Sigmoid colon (tissue), 7 donors: ENCODE measurements at places on chromosomes 6 and 20. TPM values are rescaled to one million over a fixed set of nuclear protein-coding genes. Genes with fewer than 3 reads are reported as not detected.

- no peak for DNase-seq
- H3K27me3 ChIP-seq = no peaks in the 10 kb centered on the region
- no peak overlapping the region for H3K4me3 ChIP-seq
Observed at GRCh38 chr6:10451828-10452509, 37.1 kb upstream of the TFAP2A start.

DNA sequence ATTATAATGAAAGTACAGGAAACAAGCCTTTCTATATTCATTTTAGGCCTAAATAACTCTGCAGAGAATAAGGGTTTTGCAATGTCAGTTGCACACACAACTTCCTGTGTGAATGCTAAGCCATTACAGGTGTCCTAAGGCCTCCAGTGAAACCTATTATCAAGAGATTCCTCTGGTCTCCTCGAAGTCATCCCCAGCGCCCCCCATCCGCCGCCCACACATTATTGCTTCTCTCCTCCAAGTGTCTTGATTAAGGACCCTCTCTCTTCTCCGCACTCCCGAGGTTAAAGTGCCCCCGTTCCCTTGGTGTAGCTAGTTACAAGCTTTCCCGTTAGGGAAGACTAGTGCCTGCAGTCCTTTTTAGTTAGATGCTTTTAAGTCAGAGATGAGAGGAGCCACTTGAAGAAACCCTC lies 1.3 kb downstream of the HIVEP2 start:
- peak overlapping the region; percentile 95 for H3K27ac ChIP-seq
- H3K36me3 ChIP-seq = no peaks in the 10 kb centered on the region
- peak overlapping the region; percentile 83 for H3K4me3 ChIP-seq
- no peaks in the 10 kb centered on the region for H3K27me3 ChIP-seq
- H3K4me1 ChIP-seq = no peaks in the 10 kb centered on the region

DNA sequence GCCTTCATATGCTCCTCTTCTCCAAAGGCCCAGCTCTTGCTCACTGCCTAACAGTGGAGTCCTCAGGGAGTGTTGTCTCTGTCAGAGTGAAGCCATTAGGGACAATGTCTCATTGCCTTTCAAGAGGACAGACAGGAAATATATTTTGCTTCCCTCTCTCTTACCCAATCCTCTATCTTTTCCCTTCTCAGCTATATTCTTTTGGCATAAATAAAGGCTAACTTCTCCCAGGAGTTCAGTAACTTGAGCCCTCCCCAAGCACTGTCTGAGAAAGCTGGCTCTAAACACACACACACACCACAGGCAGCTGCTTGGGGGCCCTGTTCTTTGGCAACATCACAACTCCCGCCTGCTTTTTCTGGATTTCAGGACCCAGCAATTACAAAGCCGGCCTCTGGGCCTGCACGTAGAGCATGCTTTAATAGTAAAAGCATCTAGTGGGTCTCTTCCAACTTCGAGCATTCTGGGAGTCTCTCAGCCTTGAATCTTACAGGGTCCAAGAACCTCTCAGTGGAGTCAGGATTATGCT lies 34.7 kb upstream of the LAMA4 start:
- peaks cover 19% of the 10 kb centered on the region for H3K4me1 ChIP-seq
- DNase-seq = peak; percentile 91
- no peaks in the 10 kb centered on the region for H3K27me3 ChIP-seq
- no peaks in the 10 kb centered on the region for H3K36me3 ChIP-seq

DNA sequence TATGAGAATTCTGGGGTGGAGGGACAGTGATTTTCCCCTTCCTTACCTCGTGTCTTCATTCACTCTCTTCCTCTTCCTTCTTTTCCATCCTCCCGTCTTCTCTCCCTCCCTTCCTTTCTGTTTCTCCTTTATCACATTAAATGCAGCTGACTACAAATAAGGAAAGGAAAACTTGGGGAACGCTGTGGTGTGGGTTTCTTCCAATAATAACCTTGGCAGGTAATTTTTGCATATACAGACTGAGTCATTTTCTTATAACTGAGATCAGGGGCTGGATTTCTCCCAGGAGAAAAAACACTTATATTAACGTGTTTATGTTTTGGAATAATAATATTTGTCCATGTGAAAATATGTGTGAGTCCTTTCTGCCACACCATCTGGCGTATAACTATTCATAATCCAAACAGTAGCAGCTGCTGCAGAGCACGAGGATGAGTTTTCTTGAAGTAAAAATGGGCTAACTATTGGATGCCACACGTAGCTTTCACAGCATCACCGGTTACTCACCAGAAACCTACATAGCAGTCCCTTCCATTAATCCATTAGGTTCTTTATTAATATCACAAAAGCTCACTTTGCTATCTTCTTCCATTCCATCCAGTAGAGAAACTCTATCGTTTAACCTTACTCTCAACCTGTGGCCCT lies 139.2 kb upstream of the SASH1 start:
- H3K4me3 ChIP-seq = no peak overlapping the region
- peak overlapping the region; percentile 6 for H3K27ac ChIP-seq
- no peaks in the 10 kb centered on the region for H3K36me3 ChIP-seq
- peaks cover 24% of the 10 kb centered on the region for H3K4me1 ChIP-seq
- no peaks in the 10 kb centered on the region for H3K27me3 ChIP-seq
- no peak for DNase-seq

DNA sequence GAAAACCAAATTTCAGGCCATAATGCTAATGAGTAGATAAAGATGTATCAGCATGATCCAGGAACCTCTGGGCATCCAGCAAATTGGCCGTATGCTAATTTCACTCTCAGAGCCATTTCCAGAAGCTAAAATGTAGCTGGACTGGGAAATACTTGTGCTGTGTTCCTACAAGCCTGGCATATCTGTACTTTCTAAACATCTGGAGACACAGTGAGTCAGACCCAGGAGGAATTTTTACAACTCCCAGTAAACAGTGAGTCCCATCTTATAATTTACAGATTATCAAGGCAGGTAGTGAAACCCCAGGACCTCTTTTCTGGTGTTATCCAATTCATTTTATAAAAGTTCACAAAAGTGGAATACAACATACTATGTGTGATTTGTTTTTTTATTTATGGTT lies 683.0 kb upstream of the ADGRB3 start:
- no peaks in the 10 kb centered on the region for H3K27me3 ChIP-seq
- DNase-seq = no peak
- H3K4me1 ChIP-seq = no peaks in the 10 kb centered on the region
- H3K27ac ChIP-seq = no peak overlapping the region

- H3K27ac ChIP-seq = no peak overlapping the region
- H3K4me3 ChIP-seq = no peak overlapping the region
- no peaks in the 10 kb centered on the region for H3K4me1 ChIP-seq
- no peaks in the 10 kb centered on the region for H3K36me3 ChIP-seq
- no peaks in the 10 kb centered on the region for H3K27me3 ChIP-seq
Observed at GRCh38 chr6:135686784-135687301, 164.7 kb upstream of the PDE7B start.

DNA sequence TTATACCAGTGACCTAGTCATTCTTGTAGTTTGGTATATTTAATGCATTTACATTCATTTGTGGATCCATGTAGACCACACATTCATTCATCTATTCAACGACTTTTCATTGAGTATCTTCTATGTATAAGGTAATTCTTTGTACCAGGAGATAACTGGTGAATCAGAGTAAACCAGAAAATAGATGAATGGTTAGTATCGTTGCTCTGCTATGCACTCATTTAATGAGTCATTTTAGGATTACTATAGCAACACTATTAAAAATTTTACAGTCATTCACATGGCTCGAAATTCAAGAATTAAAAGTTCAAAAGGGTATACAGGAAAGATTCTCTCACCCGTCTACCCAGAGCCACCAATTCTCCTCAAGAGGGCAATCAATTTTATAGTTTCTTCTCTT lies 26.8 kb downstream of the DOK5 start:
- H3K27ac ChIP-seq = no peak overlapping the region
- H3K4me1 ChIP-seq = no peaks in the 10 kb centered on the region
- no peak for DNase-seq
- no peaks in the 10 kb centered on the region for H3K36me3 ChIP-seq

- H3K36me3 ChIP-seq = no peaks in the 10 kb centered on the region
- no peak overlapping the region for H3K4me3 ChIP-seq
- no peaks in the 10 kb centered on the region for H3K4me1 ChIP-seq
- DNase-seq = no peak
Observed at GRCh38 chr6:16828058-16828457, 66.8 kb upstream of the ATXN1 start.

GRCh38 chr6:169803271-169803811 lies 51.9 kb downstream of the ERMARD start:
- DNase-seq = no peak
- peaks cover 26% of the 10 kb centered on the region for H3K27me3 ChIP-seq
- H3K4me3 ChIP-seq = no peak overlapping the region
- no peak overlapping the region for H3K27ac ChIP-seq
- no peaks in the 10 kb centered on the region for H3K36me3 ChIP-seq
- no peaks in the 10 kb centered on the region for H3K4me1 ChIP-seq

DNA sequence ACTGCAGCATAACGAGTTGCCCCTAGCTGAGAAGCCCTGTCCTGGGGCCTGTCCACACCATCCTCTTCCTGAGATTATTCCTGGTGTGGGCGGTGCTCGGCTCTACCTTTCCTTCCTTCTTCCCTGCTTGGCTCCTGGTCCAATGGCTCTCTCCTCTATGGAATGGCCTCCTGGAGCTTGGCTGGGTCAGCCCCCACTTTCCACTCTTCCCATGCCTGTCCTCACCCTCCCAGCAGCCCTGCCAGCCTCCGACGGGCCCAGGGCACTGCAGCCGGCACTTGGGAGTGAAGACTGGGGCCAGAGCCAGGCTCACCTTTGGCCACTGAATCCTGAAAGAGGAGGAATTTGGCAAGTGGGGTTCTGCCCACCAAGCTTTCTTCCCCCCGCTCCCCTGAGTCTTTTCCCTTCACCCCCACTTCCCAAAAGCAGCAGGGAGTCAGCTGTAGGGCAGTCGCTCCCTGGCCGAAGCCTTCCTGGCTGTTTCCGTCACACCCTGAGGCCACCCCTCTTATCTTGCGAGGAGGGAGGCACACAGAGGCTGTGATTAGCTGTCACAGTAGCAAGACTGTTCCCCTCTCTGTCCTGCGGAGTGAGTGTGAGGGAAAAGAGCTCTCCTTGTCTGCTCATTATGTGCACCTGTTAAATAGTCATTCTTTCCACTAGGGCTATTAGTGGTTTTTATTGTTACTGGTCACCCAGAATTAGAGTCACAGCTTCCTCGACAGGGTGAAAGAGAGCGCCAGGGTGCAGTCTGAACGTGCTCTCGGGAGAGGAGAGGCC lies 6.3 kb upstream of the CDSN start:
- H3K4me1 ChIP-seq = peaks cover 29% of the 10 kb centered on the region
- no peak overlapping the region for H3K27ac ChIP-seq
- H3K27me3 ChIP-seq = no peaks in the 10 kb centered on the region
- no peak for DNase-seq
- no peak overlapping the region for H3K4me3 ChIP-seq

GRCh38 chr20:58518387-58518786 lies 3.2 kb upstream of the APCDD1L start:
- H3K36me3 ChIP-seq = no peaks in the 10 kb centered on the region
- no peaks in the 10 kb centered on the region for H3K27me3 ChIP-seq
- DNase-seq = peak; percentile 27
- H3K4me3 ChIP-seq = no peak overlapping the region
- peaks cover 22% of the 10 kb centered on the region for H3K4me1 ChIP-seq

GRCh38 chr20:12394786-12395185 lies 477.1 kb downstream of the BTBD3 start:
- no peak overlapping the region for H3K27ac ChIP-seq
- H3K4me3 ChIP-seq = no peak overlapping the region
- no peaks in the 10 kb centered on the region for H3K4me1 ChIP-seq
- no peaks in the 10 kb centered on the region for H3K27me3 ChIP-seq

DNA sequence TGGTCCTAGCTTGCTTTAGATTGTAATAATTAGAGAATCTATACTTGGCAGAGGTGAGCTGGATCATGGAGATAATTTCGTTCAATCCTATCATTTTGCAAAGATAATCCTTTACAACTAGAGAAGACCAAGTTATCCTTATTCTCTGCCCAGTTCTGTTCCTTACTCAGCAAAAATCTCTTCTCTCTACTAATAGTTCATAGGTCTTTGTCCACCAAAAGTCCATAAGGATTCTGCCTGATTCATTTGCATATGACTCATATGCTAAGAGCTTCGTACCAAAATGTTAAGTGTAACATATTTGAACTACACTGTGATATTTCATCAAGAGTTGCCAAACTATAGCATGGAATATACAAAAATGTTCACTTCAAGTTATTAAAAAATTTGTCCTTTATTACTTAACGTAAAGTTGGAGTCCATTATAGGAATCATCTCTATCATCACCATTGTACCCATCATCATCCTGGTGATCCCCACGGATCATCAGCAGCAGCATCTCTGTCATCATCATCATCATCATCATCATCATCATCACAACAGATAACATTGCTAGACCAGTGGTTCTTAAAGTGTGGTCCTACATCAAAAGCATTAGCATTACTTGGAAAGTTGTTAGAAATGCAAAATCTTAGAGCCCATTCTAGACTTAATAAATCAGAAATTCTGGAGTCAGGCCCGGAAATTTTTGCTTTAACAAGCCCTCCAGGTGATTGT lies 463.0 kb downstream of the DHX35 start:
- H3K4me3 ChIP-seq = no peak overlapping the region
- no peaks in the 10 kb centered on the region for H3K36me3 ChIP-seq
- H3K4me1 ChIP-seq = no peaks in the 10 kb centered on the region
- no peak overlapping the region for H3K27ac ChIP-seq
- no peak for DNase-seq

- DNase-seq = no peak
- H3K27ac ChIP-seq = peak overlapping the region; percentile 75
- no peaks in the 10 kb centered on the region for H3K4me1 ChIP-seq
- no peaks in the 10 kb centered on the region for H3K36me3 ChIP-seq
Observed at GRCh38 chr6:105994118-105994590, 92.0 kb upstream of the PRDM1 start.

DNA sequence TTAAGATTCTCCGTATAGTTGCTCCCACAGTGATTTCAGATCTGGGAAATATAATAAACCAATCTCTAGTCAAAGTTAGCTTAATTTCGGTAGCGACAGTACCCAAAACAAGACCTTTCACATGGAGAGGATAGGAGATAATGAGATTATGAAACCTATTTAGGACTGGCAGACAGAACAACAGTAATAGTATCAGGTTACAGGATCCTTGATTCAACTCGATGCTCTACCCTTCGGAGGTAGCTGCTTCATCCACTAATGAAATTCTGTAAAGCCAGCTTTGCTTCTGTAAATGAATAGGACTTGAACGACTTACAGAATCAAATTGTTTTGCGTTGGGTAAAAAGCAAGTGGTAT lies 534 bp upstream of the AKIRIN2 start:
- H3K4me3 ChIP-seq = peak overlapping the region; percentile 88
- DNase-seq = no peak
- no peaks in the 10 kb centered on the region for H3K36me3 ChIP-seq

The MPC1 gene
- polyA plus RNA-seq = 116 TPM

The SAPCD1 gene
- 8.7 TPM for polyA plus RNA-seq

The PSORS1C2 gene
- not detected for polyA plus RNA-seq

The SMOC2 gene
- polyA plus RNA-seq = 33.5 TPM

The DOK5 gene
- polyA plus RNA-seq = 0.60 TPM

The PLCB4 gene
- 9.7 TPM for polyA plus RNA-seq

The FRK gene
- 6.5 TPM for polyA plus RNA-seq

The CAPN11 gene
- polyA plus RNA-seq = 1.6 TPM

The GINM1 gene
- polyA plus RNA-seq = 32.6 TPM

The FLRT3 gene
- under 0.01 TPM for polyA plus RNA-seq

The STX11 gene
- 5.4 TPM for polyA plus RNA-seq

The CD109 gene
- 0.46 TPM for polyA plus RNA-seq

The TMEM200A gene
- 10.2 TPM for polyA plus RNA-seq
